Activated CD4-positive, CD25-positive, alpha-beta regulatory T cell (primary cell): ENCODE measurements at places on chromosomes 13 and 19.

DNA sequence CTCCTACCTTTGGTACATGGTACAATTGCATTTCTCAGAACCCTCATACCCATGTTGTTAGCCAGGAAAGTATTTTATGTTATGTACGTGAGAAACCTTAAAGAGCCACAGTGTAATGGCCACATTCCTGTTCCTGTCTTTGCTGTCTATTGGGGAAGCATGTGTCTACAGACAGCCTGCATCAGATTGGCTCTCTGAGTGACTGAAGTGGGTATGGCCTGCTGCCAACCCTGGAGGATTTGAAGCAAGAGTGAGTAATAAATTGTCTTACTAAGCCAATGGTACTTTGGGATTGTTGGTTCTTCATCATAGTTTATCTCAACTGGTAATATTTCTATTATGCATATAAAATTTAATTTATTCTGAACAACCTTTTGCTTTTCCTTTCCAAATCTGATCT, 574.1 kb downstream of the LMO7 start:
- no peak for DNase-seq

GRCh38 chr19:28374971-28375370, 838.0 kb downstream of the UQCRFS1 start:
- DNase-seq, result no peak

- DNase-seq, result no peak
Measured at GRCh38 chr19:38425810-38426466, at the start of gene RASGRP4. RASGRP4 (minus strand) TSS chr19:38426219; CDS start chr19:38426091, 128 bp downstream.

- no peak for DNase-seq
Measured at GRCh38 chr19:49718511-49718910, 27.6 kb downstream of the CPT1C start.

- DNase-seq, result no peak
Measured at GRCh38 chr13:47502166-47502565, 498.9 kb downstream of the SUCLA2 start.

- no peak for DNase-seq
Measured at GRCh38 chr13:50015258-50015657, at the start of gene KCNRG. KCNRG (plus strand) TSS chr13:50015444; CDS start chr13:50015494, 50 bp downstream.
